Left lobe of liver (tissue), 2 donors: ENCODE measurements at places on chromosomes 12 and 14. TPM values are rescaled to one million over a fixed set of nuclear protein-coding genes. Genes with fewer than 3 reads are reported as not detected.

DNA sequence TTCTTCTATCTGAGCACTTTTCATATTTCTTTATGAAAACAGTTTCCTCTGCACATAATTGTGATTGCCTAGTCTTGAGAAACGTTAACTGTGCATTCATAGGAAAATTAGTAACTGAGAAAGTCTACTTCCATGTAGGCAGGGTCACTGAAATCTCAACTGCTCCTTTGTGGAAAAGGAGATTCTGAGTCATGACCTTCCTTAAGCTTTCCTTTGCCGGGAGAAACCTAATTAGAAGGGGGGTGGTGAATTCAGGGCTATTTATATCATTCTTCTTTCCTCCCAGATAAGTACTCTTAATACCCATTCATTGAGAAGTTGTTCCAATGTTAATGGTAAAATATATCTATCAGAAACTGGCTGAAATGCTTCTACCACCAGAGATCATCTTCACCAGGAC is 751.0 kb upstream of the TMEM132C start:
- DNase-seq = no peak

DNA sequence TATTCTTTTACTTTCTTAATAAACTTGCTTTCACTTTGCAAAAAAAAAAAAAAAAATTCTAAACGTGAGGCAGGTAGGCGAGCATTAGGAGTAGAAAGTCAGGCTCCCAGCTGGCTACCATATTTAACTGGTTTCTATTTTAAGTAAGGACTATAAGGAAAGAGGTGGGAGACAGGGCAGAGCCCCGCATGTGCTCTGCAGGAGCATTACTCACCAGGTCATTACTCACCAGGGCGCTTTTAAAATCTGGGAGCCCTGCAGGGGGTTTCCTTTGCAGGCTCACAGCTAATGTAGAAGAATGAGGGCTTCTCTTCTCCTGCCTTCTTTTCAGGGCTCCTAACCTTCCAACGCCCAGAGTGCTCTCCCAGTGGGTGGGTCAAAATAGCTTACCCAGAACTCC is 14.0 kb upstream of the DPF3 start:
- no peak for DNase-seq

DNA sequence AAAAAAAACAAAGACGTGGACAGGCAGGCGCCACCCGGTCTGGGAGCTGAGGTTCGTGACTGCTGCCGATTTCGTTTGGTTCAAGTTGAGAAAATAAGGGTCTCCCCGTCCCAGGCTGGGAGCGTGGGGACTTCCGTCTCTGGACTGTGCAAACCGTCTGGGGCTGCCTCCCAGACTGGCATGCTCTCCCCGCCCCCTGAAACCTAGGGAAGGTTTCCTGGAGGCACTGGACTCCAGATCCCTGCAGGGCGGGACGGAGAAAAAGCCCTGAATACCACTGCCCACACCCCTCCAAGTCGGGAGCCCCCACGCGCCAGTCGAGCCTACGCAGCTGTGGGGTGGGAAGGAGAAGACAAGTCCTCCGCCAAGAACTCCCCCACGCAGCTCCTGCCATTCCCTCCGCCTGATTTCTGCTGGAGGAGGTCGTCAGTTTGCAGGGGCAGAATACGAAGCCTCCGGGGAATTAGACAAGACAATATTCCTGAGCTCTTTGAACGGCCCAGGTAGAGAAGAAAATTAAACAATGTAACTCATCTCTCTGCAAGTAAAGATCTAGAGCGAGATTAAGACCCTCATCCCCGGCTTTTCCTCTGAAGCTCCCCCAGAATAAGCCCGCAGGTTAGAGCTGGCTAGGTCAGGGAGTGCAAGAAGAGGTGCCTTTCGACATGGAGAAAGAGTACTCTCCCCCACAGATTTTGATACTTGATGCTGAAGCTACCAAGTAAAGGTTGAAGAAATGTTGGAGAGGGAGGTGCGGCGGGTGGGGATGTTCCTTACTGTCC is 10.4 kb upstream of the HOXC13 start:
- DNase-seq = no peak

DNA sequence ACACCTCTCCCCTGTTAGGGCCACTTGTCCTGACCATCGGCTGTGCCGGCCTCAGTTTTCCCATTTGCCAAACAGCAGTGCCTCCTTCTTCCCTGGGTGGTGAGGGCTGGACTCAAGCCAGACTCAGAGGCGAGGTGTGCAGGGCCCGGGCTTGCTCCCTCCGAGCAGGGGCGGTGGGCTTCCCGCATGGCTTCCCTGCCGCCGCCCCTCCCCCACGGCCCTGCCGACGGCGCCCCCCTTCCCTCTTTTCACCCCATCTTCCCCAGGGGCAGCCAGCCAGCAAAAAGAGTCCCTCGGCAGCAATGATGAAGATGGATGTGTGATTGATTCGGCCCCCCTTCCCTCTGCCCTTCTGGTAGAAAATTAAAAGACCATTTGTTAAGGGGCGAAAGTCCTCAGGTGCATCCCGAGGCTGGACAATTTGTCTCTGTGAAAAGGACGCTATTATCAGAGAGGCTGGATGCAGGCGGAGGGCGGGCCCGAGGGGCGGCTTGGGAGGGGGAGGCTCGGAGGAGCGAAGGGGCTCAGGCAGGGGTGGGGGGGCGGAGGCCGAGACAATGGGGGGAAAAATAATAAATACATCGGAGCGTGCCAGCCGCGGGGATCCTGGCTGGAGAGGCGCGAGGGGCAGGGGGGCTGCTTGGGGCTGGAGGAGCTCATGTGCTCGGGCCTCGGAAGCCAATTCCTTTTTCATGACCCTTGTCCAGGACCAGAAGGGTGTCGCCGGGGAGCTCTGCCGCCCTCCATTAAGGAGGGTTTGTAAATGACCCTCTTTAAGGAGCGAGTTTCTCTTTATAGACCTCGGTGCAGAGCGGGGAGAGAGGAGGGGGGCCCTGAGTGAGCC is 48.0 kb upstream of the LHX5 start:
- DNase-seq = no peak

- no peak for DNase-seq
These were observed 69.4 kb upstream of the PRIMA1 start for GRCh38 chr14:93857500-93858283.

DNA sequence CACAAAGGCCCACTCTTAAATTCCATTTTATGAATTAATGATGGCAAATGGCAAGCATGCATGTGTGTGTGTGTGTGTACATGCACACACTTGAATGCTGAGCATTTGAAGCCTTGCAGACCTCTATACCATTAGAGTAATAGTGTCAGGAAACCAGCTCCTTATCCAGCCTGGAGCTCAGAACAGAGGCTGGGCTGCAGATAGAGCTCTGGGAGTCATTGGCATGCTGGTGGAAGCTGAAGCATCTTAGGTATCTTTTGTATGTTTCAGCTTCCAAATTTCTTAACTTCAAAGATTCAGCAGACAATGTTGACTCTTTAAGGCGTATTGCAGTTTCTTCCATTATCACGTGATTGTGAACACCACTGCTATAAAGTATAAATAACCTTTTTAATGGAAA is 192.9 kb upstream of the ARHGAP5 start:
- DNase-seq = no peak

DNA sequence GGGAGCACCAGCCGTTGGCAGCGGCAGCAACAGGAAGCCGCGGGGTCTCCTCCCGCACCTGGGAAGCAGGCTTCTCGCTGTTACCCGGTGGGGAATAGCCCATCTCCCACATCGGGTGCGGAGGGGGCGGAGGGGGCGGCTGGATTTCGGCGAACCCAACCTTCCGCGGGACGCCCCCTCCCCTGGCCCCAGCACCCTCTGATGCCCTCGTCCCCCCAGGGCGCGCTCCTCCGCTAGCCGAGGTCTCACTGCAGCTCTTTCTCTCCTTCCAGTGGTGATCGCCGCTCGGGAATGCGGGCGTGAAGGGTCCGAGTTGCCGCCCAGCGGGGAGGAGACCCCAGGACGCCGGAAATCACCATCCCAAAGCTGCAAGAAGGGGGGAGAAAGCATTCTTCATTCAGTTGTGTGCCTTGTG is 303 bp downstream of the SAMD4A start:
- no peak for DNase-seq

DNA sequence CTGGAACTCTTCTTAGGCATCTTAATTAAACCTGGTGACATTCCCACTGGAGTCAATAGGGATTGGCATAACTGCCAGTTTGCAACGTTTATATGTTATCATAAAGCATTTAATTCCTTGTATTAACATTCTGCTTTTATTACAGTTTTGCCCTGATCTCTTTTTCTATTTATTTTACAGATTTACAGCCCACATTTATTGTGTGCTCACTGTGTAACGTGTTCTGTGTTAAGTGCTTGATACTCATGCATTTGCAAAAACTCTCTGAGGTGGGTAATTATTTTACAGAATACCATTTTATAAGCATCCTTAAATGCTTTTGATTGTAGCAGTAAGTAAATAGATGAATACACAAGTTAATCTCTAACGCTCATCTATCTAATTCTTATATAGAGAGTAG is 341.5 kb upstream of the FAR2 start:
- no peak for DNase-seq

DNA sequence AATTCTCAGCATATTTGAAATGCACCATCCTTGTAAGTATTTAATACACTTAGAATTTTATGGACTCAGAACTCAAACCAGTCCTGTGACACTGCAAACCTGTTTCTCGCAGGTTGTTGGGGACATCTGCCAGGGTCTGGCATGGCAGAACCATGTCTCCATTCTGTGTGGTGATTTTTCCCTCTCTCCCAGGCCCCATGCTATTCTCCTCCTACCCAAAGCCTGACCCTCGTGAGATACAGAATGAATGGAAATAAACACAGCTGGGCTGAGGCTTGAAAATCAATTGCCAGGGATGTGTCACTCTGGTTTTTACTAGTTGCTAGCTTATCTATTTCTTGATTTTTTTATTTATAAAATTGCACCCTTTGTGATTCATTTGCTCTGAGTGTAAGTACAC is 19.8 kb downstream of the TPH2 start:
- DNase-seq = no peak

Gene KRT6C
- not detected for total RNA-seq
